ENCODE measurements at places on chromosomes 2 and 18.

DNA sequence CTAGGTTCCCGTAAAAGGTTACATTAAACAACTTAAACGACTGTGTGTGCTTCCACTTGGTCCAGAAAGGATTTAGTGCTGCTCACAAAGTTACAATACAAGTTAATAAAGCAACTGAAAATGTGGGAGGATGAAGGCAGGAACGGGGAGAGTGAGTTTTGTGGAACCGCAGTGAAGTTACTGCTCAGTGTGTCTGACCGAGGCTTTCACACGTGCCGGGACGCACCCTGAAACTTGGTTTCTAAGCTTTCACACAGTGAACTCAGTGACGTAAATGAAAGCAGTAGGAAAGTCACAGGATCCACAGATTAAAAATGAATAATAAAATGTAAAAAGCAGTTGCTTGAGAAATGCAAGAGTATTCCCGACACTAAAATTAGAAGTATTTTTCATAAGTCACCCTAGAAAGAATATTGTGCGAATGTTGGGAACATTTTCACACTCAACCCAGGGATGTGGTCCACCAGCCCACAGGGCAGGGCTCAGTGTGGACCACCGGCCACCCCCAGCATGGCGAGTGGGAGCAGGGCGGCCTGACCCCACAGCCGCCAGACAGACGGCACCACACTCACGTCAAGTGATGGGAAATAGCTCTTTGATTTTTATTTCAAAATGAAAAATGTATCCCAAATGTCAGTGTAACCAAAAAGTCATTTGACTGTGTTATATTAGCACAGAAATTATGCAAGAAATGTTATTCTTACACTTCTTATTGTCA lies 32.6 kb upstream of the CHMP1B start:
- no peaks in the 10 kb centered on the region for H3K27me3 ChIP-seq
- peaks cover 3% of the 10 kb centered on the region for H3K4me1 ChIP-seq
- H3K4me3 ChIP-seq = no peak overlapping the region
- no peaks in the 10 kb centered on the region for H3K36me3 ChIP-seq

DNA sequence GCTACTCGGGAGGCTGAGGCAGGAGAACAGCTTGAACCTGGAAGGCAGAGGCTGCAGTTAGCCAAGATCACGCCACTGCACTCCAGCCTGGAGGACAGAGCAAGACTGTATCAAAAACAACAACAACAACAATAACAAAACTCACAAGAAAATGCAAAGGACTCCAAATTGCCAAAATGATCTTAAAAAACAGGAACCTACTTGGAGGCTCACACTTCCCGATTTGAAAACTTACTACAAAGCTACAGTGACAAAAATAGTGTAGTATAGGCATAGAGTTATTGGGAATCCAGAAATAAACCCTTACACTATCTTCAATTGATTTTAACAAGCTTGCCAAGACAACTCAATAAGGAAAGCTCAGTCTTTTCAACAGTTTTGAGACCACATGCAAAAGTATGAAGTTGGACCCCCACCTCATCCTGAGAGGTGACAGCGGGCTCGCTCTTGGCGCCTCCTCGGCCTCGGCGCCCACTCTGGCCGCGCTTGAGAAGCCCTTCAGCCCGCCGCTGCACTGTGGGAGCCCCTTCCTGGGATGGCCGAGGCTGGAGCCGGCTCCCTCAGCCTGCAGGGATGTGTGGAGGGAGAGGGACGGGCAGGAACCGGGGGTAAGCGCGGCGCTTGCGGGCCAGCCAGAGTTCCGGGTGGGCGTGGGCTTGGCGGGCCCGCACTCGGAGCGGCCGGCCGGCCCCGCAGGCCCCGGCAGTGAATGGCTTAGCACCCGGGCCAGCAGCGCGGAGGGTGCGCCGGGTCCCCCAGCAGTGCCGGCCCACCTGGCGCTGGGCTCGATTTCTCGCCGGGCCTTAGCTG lies 18.3 kb upstream of the ACVR2A start:
- no peak for DNase-seq
- H3K4me3 ChIP-seq = no peak overlapping the region
- no peaks in the 10 kb centered on the region for H3K27me3 ChIP-seq
- no peak overlapping the region for H3K27ac ChIP-seq
- H3K36me3 ChIP-seq = peaks cover 4% of the 10 kb centered on the region

- no peaks in the 10 kb centered on the region for H3K36me3 ChIP-seq
- H3K27me3 ChIP-seq = no peaks in the 10 kb centered on the region
- DNase-seq = no peak
- H3K4me3 ChIP-seq = no peak overlapping the region
- H3K27ac ChIP-seq = no peak overlapping the region
Observed at GRCh38 chr2:151106805-151107506, 154.7 kb downstream of the RBM43 start.

DNA sequence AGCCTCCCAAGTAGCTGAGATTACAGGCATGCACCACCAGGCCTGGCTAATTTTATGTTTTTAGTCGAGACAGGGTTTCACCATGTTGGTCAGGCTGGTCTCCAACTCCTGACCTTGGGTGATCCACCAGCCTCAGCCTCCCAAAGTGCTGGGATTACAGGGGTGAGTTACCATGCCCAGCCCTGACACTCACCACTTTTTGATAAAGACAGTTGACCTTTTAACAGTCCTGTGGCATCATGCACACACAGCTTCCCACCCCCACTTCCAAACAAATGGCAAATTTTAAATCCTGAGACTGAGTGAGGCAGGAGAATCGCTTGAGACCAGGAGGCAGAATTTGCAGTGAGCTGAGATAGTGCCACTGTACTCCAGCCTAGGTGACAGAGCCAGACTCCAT lies 6.2 kb upstream of the DNAJB2 start:
- no peak for DNase-seq
- H3K4me1 ChIP-seq = peaks cover 28% of the 10 kb centered on the region
- H3K27me3 ChIP-seq = peaks cover 7% of the 10 kb centered on the region
- H3K27ac ChIP-seq = no peak overlapping the region
- no peak overlapping the region for H3K4me3 ChIP-seq

DNA sequence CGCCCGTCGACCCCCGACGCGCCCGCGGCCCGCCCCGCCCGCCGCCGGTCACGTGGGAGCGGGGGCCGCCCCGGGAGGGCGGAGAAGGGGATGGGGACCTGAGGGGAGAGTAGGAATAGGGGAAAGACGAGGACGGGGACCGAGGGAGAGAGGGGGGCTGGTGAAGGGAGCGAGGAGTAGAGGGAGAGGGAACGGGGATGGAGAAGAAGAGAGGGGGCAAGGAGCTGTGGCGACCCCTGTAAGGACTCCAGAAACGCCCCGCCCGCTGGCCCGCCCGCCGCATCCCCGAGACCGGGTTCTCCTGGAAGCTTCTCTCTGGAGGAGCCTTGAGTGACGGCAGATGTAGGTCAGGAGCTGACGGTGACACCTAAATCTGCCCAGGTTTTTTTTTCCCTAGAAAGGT lies 615 bp downstream of the ADNP2 start:
- no peaks in the 10 kb centered on the region for H3K36me3 ChIP-seq
- H3K4me3 ChIP-seq = peak overlapping the region; percentile 82
- no peak for DNase-seq
- H3K4me1 ChIP-seq = peaks cover 39% of the 10 kb centered on the region
- H3K27me3 ChIP-seq = no peaks in the 10 kb centered on the region

- H3K27ac ChIP-seq = peak overlapping the region; percentile 94
- H3K4me3 ChIP-seq = no peak overlapping the region
- peaks cover 65% of the 10 kb centered on the region for H3K4me1 ChIP-seq
- no peaks in the 10 kb centered on the region for H3K27me3 ChIP-seq
- DNase-seq = no peak
- peaks cover 10% of the 10 kb centered on the region for H3K36me3 ChIP-seq
Observed at GRCh38 chr2:159154366-159154765, 132.1 kb downstream of the WDSUB1 start.

DNA sequence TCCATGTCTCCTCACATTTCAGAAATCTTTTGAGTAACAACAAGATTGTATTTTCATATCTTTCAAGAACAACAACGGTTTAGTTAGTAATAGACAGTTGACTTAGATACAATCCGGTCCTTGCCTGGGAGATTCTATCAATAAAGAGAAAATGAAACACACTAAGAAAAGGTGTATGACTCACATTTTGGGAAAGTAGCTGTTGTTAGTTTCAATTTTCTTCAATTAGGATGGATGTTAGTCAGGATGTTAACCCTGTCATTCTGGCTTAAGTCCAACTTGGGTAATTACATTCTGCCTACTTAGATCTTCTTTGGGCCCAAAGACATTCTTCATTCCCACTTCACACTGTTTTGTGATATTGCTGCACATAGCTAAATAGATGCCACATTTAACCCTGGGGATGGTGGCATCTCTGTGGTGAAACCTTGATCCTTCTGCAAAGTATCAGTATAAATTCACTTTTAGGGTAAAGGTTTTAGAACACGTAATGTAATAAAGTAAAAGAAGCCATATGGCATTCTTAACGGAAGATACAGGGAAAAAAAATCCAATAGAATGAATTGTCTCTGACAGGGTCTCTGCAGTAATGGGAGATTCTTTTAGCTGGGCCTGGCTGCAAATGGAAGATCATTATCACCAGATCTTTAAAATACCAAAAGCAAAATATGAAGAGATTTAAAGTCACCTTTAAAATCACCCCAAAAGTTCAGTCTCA lies 365.5 kb downstream of the FIGN start:
- H3K27me3 ChIP-seq = no peaks in the 10 kb centered on the region
- H3K4me3 ChIP-seq = no peak overlapping the region
- no peaks in the 10 kb centered on the region for H3K36me3 ChIP-seq

GRCh38 chr18:70200286-70200685 lies 5.2 kb downstream of the RTTN start:
- H3K27me3 ChIP-seq = no peaks in the 10 kb centered on the region
- H3K36me3 ChIP-seq = peaks cover 16% of the 10 kb centered on the region
- no peak overlapping the region for H3K4me3 ChIP-seq
- no peak for DNase-seq
- H3K4me1 ChIP-seq = peaks cover 8% of the 10 kb centered on the region
- no peak overlapping the region for H3K27ac ChIP-seq
